T-helper 1 cell (primary cell): ENCODE measurements at places on chromosomes 1 and 21.

DNA sequence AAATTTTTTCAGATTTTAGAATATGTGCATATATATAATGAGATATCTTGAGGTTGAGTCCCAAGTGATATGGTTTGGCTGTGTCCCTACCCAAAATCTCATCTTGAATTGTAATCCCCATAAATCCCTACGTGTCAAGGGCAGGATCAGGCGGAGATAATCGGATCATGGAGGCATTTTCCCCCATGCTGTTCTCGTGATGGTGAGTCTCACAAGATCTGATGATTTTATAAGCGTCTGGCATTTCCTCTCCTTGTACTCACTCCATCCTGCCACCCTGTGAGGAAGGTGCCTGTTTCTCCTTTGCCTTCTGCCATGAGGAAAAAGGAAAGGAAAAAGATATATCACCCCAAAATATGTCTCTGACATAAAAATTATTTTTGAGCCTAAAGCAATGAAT is 64.6 kb downstream of the TOR3A start:
- no peak for DNase-seq

DNA sequence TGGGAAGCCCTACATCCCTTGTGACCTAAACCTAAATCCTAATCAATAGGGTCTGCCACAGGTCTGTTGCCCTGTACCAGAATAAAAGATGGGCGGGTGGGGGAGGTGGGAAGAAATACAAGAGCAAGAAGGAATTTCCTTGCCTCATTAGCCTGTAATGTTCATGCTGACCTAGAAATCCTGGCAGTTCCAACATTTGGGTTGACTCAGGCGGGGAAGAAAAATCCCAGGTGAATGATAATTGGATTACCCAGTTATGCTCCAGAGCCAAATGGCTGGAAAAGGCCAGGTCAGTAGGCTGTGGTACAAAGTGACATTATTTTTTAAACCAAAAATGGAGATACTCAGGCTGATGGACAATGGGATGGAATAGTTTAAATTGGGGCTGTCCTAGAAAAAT is 27.3 kb upstream of the A3GALT2 start:
- no peak for DNase-seq

GRCh38 chr21:16620786-16621320 is 891.1 kb downstream of the USP25 start:
- DNase-seq: no peak

GRCh38 chr1:106910798-106911197 is 145.7 kb upstream of the PRMT6 start:
- no peak for DNase-seq

- DNase-seq: no peak
These were observed 59.0 kb upstream of the TINAGL1 start for GRCh38 chr1:31517301-31517700.

DNA sequence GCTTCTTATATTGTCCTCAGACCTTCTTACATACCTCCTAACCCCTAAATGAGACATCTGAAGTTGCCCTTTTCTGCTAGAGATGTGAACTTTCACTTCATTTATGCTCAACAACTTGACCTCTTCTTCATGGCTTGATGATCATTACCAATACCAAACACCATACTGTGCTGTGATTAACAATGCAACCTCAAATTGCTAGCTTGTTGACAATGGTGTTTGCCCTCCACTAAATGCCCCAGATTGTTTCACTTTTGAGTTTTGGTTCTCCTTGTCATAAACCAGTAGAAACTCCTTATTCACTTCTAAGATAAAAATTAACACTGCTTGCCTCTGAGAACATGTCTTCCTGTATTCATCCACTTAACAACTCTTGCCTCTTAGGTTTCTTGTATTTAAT is 5.6 kb downstream of the JAK1 start:
- DNase-seq: no peak

GRCh38 chr1:38538834-38539233 is 320.7 kb downstream of the RRAGC start:
- DNase-seq: no peak

DNA sequence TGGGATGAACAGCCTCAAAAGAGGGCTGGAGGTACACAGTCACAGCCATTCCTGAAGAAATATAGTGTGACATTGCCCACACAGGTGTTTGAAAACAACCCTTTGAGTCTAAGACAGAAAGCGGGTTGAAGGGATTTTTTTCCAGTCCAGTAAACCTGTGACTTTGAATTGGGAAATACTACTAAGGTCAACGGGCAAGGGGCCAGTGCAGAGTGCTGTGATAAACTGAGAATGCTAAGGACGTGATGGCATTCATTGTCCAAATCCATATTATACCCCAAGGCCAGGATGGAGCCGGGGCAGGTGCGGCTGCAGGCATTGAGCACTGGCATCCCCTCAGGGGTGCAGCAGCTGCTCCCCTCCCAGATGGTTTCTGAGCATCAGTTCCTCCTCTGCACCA is 36.6 kb downstream of the KIAA0040 start:
- no peak for DNase-seq

DNA sequence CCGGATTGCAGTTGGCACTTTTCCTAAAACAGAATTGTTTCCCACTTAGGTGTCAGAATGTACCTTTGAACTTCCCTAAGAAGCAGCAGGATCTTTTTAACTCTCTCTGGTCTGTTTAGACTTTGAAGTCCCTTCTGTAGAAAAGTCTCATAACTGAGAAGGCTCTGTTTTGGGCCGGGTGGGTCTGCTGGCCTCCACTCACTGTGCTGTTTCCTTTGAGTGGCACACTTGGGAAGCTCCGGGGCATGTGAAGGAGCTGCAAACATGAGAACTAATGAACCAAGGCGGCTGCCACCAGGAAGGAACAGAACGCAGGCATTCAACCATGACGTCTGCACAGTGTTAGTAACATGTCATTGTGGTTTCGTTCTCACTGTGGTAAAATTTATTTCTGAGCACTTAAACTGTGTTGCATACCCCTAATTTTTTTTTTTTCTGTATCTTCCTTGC is 19.5 kb upstream of the NCMAP start:
- peak; percentile 64 for DNase-seq

GRCh38 chr1:2529784-2530512 is at the start of gene HES5:
Gene HES5 (minus strand): TSS chr1:2530263. CDS start chr1:2530164, 99 bp downstream.
- no peak for DNase-seq

DNA sequence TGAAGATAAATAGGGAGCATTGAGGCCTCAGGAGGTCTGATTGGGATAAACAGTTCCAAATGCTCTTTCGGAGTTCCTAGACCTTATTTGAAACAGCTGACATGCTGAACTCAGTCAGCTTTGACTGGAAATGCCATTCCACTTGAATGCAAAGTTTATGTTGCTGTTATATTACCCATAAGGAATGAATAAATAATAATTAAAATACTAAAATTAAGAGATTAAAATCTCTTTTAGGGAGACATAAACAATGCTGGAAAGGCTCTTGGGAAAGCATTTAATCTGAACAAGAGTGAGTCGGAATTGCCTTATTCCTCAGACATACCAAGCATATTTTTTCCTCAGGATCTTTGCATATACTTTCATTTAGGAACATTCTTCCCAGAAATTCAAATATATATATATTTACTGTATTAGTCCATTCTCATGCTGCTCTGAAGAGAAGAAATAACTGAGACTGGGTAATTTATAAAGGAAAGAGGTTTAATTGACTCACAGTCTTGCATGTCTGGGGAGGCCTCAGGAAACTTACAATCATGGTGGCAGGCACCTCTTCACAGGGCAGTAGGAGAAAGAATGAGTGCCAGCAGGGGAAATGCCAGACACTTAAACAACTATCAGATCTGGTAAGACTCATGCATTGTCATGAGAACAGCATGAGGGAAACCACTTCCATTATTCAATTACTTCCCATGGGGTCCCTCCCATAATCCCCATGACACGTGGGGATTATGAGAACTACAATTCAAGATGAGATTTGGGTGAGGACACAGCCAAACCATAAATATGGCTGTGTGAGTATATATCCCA is 318.2 kb upstream of the PLXNA2 start:
- DNase-seq: no peak

- DNase-seq: no peak
These were observed 28.3 kb downstream of the NUP133 start for GRCh38 chr1:229479660-229480399.

GRCh38 chr21:35530766-35531165 is 481.7 kb upstream of the RUNX1 start:
- no peak for DNase-seq

- no peak for DNase-seq
These were observed 216.1 kb downstream of the HHIPL2 start for GRCh38 chr1:222331765-222332164.

GRCh38 chr1:208278638-208279037 is 34.5 kb upstream of the PLXNA2 start:
- DNase-seq: no peak

GRCh38 chr1:90989990-90990389 is 31.8 kb downstream of the ZNF644 start:
- DNase-seq: no peak

GRCh38 chr1:109785446-109786111 is 21.9 kb upstream of the EPS8L3 start:
- DNase-seq: no peak

GRCh38 chr1:27136236-27136551 is 18.7 kb downstream of the SLC9A1 start:
- no peak for DNase-seq

- DNase-seq: no peak
These were observed 27.7 kb downstream of the PKP1 start for GRCh38 chr1:201310986-201311355.

GRCh38 chr1:22379566-22379965 is 72.1 kb upstream of the ZBTB40 start:
- no peak for DNase-seq

- DNase-seq: no peak
These were observed 10.9 kb downstream of the TMPRSS2 start for GRCh38 chr21:41497008-41497407.

DNA sequence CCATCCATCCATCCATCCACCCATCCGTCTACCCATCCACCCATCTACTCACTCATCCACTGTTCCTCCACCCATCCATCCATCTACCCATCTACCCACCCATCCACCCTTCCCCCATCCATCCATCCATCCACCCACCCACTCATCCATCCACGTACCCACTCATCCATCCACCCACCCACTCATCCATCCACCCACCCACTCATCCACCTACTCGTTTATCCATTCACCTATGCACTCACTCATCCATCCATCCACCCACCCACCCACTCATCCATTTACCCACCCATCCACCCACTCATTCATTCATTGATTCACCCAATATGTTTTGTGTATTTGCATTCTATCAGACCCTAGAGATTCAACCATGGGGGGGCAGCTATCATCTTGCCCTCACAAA is 27.2 kb downstream of the TNFRSF8 start:
- DNase-seq: no peak

- no peak for DNase-seq
These were observed 13.5 kb downstream of the ASAP3 start for GRCh38 chr1:23470282-23471070.

DNA sequence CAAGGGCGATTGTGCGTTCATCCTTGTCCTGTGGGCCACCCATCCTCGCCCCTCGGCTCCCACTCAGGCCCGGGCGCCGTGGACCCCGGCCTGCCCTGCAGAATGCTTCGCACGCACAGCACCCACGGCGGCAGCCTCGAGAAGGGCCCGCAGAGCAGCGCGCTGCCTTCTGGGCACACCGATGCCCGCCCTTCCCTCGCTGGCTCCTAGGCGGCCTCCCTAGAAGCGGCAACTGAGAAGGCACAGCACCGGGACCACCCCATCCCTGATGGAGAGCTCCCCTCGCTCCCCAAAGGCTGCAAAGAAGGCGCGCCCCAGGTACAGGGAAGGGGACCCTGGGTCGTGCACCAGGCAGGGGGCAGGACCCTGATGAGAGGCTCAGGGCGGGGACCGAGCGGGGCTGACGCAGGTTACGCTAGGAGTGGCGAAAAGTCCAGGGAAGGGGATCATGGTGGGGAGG is 971 bp downstream of the CAPZB start:
- no peak for DNase-seq

DNA sequence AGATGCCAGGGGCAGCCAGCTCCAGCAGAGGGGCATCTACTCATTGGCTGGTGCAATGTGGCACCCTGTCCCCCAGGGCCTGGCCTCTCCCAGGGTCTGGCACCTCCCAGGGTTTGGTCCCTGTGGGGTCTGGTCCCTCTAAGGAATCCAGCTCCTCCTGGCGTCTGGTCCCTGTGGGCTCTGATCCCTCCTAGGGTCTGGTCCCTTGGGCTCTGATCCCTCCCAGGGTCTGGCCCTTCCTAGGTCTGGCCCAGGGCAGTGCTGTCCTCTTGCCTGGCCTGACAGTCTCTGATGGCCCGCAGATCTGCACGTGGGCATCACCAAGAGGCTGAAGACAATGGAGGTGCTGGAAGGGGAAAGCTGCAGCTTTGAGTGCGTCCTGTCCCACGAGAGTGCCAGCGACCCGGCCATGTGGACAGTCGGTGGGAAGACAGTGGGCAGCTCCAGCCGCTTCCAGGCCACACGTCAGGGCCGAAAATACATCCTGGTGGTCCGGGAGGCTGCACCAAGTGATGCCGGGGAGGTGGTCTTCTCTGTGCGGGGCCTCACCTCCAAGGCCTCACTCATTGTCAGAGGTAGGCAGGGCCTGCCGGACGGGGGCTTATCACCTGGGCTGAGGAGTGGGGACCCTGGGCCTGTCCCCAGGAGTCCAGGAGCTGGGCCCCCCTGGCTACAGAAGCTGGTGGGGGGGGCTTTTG is 73.9 kb downstream of the OBSCN start:
- DNase-seq: no peak

- DNase-seq: no peak
These were observed 1147.6 kb upstream of the ADGRL4 start for GRCh38 chr1:80154176-80154575.

- DNase-seq: no peak
These were observed 36.0 kb upstream of the SCMH1 start for GRCh38 chr1:41278076-41278475.

GRCh38 chr1:102032534-102032933 is 35.8 kb upstream of the OLFM3 start:
- DNase-seq: no peak

GRCh38 chr21:40254540-40255465 is 387.6 kb downstream of the PCP4 start:
- DNase-seq: no peak

DNA sequence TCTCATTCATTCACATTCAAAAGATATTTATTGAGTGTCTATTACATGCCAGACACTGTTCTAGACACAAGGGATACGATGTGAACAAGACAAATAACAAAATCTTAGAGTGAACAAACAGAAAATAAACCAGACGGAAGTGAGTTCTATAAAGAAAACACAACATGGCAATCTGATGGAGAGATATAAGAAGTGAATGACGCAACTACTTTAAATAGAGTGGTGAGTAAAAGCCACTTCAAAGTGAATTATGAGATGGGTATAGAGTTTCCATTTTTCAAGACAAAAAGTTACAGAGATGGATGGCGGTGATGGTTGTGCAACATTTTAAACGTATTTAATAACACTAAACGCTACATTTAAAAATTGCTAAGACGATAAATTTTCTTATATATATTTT is 75.4 kb downstream of the CEP170 start:
- DNase-seq: no peak

- DNase-seq: no peak
These were observed 37.5 kb upstream of the ATP2B4 start for GRCh38 chr1:203589171-203589570.
